ENCODE measurements at places on chromosomes 7 and 10. TPM values are rescaled to one million over a fixed set of nuclear protein-coding genes. Genes with fewer than 3 reads are reported as not detected.

Gene PON1
- total RNA-seq, result not detected

Gene DLG5
- total RNA-seq, result 78.3 TPM

DNA sequence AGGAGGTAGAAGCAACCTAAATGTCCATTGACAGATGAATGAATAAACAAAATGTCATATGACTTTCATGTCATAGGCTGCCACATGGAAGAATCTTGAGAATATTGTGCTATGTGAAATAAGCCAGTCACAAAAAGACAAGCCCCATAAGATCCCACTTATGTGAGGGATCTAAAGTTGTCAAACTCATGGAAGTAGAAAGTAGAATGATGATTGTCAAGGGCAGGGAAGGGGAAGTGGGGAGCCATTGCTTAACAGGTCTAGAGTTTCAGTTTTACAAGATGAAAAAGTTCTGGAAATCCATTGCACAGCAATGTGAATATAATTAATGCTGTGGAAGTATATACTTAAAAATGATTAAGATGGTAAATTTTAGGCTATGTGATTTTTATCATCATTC, 229.3 kb upstream of the KMT2E start:
- no peak for DNase-seq

DNA sequence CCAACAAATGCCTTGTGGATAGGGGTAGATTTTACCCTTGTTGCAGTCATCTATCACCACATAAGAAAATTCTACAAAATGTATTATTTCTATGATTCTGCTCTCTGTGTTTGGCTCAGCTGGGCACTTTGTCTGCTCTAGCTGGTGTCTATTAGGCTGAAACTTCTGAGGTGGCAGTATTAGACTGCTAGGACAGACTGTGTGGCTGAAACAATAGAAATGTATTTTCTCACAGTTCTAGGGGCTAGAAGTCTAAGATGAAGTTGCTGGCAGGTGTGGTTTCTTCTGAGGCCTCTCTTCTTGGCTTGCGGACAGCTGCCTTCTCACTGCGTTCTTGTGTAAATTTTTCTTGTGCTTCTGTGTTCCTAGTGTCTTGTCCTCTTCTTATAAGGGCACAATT, 1139.6 kb upstream of the LRRTM3 start:
- no peak for DNase-seq

- no peak for DNase-seq
Observed at GRCh38 chr7:91789086-91789485, 91.4 kb downstream of the MTERF1 start.

DNA sequence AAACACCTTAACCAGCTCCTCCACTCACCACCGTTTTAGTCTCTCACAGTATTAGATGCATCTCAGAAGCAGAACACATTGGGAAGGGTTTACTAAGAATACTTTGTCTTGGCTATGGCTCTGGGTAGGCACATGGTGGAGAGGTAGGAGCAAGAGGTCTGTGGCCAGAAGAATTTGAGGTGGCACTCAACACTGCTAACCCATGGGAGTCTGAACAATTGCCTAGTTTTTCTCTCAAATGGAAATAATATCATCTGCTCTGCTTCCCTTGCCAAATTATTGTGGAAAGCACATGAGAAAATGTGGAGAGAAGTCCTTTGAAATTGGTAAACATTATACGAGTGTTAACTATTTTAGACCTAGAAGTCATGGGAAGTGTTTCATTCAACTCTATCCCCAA, 214.3 kb downstream of the SKAP2 start:
- no peak for DNase-seq

- DNase-seq, result no peak
Observed at GRCh38 chr10:13158401-13158800, 3.0 kb upstream of the MCM10 start.

- DNase-seq, result peak; percentile 56
Observed at GRCh38 chr7:22329816-22330524, 27.0 kb downstream of the RAPGEF5 start.

- peak; percentile 9 for DNase-seq
Observed at GRCh38 chr10:71547876-71548846, 151.4 kb downstream of the CDH23 start.

Gene ZNF485
- total RNA-seq, result 5.8 TPM
